ENCODE measurements at places on chromosomes 1 and 21.

GRCh38 chr1:244502630-244503029 lies 41.6 kb downstream of the CATSPERE start:
- no peak for DNase-seq

- DNase-seq: no peak
Observed at GRCh38 chr1:223662943-223663342, 2.6 kb downstream of the CAPN8 start.

DNA sequence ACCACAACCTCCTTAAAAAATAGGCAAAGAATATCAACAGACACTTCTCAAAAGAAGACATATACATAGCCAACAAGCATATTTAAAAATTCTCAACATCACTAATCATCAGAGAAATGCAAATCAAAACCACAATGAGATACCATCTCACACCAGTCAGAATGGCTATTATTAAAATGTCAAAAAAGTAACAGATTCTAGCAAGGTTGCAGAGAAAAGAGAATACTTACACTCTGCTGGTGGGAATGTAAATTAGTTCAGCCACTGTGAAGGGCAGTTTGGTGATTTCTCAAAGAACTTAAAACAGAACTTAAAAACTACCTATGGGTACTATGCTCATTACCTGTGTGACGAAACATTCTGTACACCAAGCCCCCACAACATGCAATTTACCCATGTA lies 20.7 kb downstream of the CD1B start:
- DNase-seq: no peak

GRCh38 chr1:117531222-117531621 lies 74.6 kb upstream of the TENT5C start:
- DNase-seq: no peak

GRCh38 chr21:25396135-25396711 lies 211.1 kb downstream of the MRPL39 start:
- DNase-seq: no peak

GRCh38 chr1:47755101-47755990 lies 241.8 kb downstream of the TRABD2B start:
- DNase-seq: no peak

GRCh38 chr21:39456665-39457064 lies 4.9 kb downstream of the SH3BGR start:
- DNase-seq: no peak

GRCh38 chr1:10299151-10299550 lies 88.8 kb downstream of the KIF1B start:
- DNase-seq: no peak

DNA sequence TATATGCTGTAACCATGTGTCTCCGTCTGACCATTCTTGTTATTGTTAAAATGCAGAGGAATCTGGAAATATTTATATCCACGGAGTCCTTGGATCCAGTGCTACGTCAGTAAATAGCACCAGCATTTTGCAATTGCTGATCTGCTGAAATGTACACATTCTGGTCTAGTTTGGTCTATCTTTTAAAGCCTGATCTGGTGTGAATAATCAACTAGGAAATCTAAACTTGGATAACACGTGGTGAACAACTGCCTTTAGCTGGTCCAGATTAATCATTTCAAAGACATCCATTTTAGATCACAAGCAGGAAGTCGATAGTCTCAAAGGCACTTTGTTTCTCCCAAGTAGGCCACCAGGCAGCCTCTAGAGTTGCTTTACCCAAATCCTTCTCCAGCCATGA lies 32.6 kb downstream of the PDPN start:
- no peak for DNase-seq

DNA sequence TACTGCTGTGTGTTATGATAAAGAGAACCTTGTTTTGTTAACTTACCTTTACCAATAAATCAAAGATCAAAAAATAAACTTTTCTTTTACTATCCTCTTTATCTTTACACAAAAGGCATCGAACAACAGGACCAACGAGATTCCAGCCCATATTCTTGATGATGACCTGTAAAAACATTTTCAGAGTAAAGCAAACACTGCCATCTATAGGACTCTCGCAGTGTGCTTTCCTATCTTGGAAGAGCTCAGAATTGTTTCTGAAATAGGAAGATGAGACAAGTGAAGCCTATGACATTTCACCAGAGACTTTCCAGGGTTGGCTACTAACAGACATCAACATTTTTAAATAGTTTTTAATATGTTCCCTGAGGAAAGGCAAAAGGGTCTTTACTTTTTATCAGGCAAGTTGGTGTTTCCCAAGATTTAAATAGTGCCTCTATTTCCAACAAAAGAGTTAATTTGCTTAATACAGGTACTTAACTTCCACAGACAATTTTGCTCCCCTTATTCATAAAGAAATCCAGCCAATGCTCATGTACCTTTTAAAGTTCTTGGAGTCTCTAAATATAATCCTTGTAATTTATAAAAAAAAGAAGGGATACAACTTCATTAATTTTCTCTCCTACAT lies 7.3 kb downstream of the GLMN start:
- DNase-seq: peak; percentile 20

GRCh38 chr21:36710729-36711048 lies 11.8 kb downstream of the SIM2 start:
- no peak for DNase-seq

DNA sequence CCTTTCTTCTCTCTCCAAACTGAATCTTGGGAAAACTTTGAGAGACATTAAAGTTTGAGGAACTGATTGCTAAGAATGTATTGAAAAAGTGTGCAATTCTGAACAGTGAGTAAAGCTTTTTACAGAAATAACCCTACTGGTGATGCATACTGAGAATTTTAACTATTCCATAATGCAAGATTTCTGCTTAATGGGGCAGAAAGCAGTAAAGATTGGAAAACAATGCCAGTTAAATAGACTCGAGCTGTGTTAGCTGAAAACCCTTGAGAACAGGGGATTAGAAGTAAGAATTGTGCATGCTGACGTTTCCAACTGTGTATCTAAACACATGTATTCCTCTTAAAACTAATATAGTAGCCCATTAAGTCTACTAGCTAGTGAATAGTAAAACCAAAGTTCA lies 1500.2 kb upstream of the PRMT6 start:
- DNase-seq: no peak

DNA sequence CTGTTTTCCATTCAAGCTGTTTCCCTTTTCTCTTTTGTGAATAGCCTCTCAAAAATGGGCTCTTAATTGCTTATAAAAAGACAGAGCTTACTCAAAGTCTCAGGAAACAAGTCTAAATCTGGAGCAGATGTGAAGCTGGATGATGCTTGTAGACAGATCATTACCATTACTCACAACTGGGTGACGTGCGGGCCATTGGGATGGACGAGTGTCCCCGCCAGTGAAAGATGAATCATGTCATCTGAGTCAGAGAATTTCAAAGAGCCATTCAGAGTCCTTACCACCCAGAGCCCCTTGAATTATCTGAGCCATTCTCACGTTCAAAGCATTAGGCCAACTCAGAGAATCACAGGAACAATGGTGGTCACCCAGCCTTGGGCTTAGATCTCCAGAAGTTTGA lies 134.6 kb downstream of the HUNK start:
- DNase-seq: no peak

DNA sequence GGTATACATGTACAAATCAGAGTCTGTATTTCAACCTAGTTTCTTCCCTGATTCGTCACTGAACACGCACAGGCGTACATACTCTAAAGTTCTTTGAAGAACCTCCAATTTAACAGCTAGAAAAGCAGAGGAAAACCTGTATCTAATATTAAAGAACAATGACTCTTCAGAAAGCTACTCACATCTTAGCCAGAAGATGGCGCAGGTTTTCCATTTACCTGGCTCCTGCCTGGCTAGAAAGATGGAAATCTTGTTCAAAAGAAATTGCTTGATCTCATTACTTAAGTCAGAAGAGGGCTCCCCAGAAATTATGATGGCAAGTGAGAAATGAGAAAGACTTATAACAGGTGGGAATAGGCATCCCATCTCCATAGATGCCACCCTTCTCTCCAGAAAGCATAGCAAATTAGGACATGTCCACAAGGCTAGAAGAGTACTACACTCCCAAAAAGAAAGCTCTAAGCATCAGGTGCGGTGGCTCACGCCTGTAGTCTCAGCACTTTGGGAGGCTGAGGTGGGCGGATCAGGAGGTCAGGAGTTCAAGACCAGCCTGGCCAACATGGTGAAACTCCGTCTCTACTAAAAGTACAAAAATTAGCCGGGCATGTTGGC lies 19.0 kb upstream of the L1TD1 start:
- no peak for DNase-seq

DNA sequence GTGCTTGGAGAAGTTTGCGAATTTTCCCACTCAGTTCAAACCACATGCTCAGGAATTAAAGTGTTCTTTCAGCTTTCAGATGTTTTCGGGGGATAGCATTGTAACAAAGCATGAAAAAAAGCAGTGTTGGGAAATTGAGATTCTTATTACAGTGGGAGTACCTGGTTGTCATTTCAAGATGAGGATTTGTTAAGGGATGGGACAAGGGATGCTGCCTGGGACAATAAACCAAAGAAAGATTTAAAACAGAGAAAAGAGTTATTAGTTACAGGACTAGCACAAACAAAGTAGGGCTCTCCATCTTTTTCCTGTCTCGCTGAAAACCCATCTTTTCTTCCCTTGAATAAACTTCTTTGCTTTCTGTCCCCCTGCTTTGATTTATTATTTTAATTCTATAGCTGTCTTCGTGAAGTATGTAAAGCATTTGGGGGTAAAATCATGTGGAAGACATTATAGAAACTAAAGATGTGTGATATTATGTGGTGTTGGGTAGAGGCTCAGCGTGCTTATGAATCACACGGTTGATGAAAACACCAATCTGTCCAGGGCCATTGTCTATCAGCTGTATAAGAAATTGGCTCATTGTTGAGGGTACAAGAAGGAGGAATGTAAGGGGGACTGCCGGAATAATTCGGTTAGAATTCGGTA lies 277.6 kb downstream of the KIF26B start:
- no peak for DNase-seq

DNA sequence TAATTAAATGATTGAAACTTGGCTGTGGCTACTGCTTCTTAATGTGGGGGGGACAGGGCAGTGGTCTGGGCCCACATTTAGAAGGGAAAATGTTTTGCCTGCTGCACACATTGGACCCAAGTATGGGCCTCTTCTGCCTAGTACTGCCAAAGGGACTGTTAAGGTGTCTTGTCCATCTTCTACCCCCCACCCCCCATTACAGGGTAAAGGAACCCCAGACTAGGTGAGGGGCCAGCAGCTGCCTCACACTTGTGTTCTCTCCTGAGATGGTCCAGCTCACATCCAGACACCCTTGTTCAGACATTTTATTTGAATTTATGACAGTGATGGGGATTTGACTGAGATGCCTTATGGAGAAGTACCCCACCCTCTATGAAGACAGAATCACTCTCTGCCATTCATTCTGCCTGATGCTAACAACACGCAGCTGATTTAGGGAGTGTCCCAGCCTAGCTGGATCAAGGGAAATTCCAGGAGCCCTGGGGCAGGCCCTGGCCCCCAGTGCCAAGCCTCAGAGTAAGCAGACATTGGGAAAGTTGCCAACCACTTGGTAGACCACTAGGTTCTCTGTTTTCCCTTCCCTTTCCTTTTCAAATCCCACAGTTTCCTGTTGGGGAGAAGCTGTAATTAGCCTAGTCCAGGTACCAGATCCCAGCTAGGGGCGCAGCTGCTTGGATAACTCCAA lies 42.1 kb downstream of the YARS1 start:
- no peak for DNase-seq

GRCh38 chr1:55362558-55362957 lies 147.4 kb upstream of the USP24 start:
- no peak for DNase-seq

Data from brain pericyte (primary cell).